ENCODE measurements at places on chromosomes 5 and 9.

GRCh38 chr5:140694276-140694675, 3.0 kb downstream of the HARS2 start:
- no peak for DNase-seq

- no peak for DNase-seq
These were observed 20.4 kb downstream of the NXNL2 start for GRCh38 chr9:88555268-88555980.

DNA sequence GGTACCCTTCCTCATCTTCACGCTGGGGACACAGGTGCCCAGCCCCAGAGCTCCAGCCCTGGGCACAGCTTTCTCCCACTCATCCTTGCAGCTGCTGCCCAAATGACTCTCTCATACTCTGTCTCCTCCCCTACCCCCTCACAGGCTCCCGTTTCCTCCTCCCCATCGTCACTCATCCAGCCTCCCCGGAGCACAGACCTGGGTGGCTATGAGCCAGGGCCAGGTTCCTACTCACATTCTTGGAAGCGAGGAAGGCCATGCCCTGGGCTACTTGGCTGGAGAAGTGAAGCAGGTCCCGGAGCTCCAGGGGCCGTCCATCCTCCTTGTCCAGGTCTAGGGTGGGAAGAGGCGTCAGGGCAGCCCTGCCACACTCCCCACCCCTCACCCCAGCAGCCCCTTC, 29.3 kb downstream of the CSF1R start:
- DNase-seq = no peak

- no peak for DNase-seq
These were observed 19.0 kb upstream of the TBC1D9B start for GRCh38 chr5:179926657-179927056.

- DNase-seq = no peak
These were observed 190.3 kb downstream of the WDR70 start for GRCh38 chr5:37569466-37569865.

- DNase-seq = peak; percentile 75
These were observed 4.8 kb upstream of the SARDH start for GRCh38 chr9:133742849-133743444.

DNA sequence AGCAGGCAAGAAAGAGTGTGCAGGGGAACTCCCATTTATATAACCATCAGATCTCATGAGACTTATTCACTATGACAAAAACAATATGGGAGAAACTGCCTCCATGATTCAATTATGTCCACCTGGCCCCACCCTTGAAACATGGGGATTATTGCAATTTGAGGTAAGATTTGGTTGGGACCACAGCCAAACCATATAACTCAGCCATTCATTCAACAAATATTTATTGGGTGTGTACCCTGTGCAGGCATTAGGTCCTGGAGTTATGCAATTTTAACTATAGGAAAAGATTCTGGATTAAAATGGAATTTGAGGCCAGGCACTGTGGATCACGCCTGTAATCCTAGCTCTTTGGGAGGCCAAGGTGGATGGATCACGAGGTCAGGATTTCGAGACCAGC, 124.2 kb upstream of the GAS1 start:
- DNase-seq = no peak

GRCh38 chr9:120402741-120403542, 177.0 kb downstream of the CDK5RAP2 start:
- DNase-seq = no peak

GRCh38 chr5:149628221-149628620, 46.9 kb downstream of the ARHGEF37 start:
- no peak for DNase-seq

- no peak for DNase-seq
These were observed 47.9 kb upstream of the RARS1 start for GRCh38 chr5:168438349-168438748.

All from caudate nucleus (tissue), 63 donors.